ENCODE measurements at places on chromosomes 6 and 20.

GRCh38 chr6:149913540-149914240 is 9.2 kb downstream of the RAET1G start:
- no peak for DNase-seq

DNA sequence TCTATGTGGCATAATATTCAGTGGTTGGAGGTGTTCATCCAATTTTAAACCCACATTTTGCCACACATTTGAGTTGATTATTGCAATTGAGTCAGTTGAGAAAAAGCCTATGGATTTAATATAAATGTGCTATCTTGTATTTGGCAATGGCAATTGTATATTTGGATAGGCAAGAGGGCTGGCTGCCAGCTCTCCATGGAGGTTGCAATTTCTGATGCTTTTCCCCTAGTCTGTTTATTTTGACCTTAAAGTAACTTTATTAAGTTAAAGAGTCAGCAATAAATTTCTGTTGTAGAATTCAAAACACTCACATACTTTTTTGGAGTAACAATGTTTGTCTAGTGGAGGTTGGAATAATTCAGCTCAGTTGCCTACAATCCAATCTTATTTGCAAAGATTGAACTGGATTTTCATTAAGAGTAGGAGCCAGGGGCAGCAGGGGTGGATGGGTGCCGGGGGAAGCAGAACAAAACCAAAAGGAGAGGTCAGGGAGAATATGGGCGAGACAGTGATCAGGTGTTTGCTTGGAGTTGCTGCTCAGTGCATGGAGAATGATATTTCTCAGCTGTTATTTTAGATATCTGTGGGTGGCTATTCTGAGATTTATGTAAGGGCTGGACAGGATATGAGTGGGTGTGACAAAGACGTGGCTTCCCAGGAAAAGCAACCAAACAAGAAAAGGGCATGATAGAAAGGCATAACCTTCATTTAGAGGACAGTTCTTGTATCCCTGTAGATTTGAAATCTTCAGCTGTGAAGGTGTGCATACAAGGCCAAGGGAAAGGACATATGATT is 163.0 kb downstream of the HDGFL1 start:
- no peak for DNase-seq

DNA sequence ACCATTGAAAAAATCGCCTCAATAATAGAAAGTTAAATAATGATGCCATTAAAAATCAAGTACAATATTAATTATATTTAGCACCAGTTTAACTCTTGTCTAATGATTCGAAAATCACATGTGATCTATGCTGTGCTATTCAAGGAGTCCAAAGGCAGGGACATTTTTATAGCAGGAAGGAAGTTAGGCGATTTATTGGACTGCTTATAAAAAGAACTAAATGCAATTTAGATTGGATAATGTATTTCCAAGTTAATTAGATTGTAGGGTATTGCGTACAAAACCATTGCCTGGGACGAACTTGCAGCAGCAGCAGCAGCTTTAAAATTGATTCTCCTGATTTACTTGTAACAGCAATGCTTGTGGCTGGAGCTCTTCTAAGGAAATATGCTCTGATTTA is 87.4 kb upstream of the TMEM181 start:
- no peak for DNase-seq

- DNase-seq, result no peak
Measured at GRCh38 chr6:127539272-127539671, 20.1 kb upstream of the MTCL3 start.

DNA sequence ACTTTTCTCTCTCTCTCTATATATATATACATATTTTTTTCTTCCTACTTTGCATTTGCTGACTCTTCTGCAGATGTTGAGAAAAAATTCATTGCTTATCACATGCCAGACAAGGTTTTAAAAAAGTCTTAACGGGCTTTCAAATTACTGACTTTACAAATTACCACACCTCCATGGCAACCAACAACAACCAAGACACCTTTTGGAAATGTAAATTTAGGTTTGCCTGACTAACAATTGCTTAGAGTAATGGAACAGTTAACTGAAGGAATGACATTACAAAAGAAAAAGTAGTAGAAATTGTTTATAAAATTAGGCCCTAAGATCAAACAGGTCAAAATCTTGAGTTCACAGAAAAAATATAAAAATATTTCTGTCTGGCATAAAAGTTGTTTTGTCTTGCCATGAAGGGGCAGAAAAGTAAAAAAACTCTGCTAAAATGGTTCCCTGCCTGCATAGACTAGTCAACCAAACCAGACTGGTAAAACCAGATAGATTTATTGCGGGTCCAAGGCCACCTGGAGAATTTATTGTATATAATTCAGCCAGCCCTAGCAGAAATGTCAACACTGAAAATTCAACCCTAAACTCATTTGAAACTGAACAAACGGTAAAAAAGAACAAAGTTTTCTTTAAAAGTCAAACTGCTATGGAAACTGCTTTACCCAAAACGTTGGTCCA is 92.8 kb upstream of the FRMD1 start:
- DNase-seq, result no peak

- no peak for DNase-seq
Measured at GRCh38 chr6:115783402-115784061, 277.2 kb downstream of the FRK start.

- no peak for DNase-seq
Measured at GRCh38 chr6:57313711-57314471, 3.5 kb upstream of the PRIM2 start.

DNA sequence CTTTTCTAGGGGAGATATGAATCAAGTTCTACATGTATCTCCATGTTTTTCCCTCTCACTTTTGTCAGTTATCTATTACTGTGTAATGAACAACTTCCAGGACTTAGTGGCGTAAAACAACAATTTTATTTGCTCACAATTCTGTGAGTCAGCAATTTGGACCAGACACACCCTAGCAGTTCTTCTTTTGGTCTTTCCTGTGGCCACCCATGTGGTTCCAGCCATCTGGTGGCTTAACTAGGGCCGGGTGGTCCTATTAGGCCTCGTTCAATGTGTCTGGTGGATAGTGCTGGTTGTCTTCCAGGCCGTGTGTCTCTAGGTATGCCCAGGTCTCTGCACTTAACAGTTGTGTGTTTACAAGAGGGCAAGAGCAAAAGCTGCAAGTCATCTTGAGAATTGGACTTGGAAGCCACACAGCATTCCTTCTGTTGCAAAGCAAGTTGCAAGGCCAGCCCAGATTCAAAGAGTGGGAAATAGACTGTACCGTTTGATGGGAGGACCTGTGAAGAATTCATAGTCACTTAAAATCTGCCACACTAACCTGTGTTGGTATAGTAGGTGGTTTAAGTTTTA is 20.8 kb upstream of the SLC35D3 start:
- no peak for DNase-seq

- DNase-seq, result no peak
Measured at GRCh38 chr20:58073945-58074856, 154.3 kb downstream of the ANKRD60 start.

DNA sequence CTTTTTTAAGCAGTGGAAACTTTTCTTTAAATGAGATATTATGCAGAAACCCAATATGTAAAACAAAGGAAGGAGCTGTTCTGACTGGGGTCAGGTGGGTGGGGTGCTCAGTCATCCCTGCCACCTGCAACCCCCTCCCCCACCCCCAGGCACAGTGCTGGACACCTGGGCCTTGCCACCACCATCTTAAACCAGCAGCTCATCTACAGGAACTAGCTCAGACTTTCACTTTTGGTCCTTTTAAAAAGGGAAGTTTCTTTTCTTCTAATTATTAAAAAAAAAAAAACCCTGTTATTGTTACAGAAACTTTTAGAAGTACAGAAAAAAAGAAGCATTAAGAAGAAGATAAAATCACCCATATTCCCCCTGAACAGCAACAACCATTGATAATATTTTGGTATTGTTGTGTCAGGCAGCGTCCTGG is 37.1 kb downstream of the PPP1R16B start:
- DNase-seq, result peak; percentile 56

DNA sequence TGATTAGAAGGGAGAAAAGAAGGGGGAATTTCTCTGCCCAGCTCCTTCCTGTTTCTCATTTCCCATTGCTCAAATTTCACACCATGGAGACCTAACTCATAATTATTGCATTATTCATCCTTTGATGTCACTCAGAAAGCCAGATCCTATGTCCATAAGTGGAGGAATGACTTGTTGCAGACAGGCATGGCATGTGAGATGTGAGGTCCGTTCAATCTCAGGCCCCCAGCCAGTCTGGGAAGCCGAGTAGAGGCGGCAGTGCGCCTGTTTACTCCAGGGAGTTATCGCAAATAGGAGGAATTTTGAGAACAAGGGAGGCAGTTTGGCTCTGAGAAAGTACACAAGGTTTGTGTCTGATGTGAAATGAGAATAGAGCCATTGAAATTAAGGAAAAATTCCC is 26.9 kb upstream of the MOCS1 start:
- DNase-seq, result no peak

DNA sequence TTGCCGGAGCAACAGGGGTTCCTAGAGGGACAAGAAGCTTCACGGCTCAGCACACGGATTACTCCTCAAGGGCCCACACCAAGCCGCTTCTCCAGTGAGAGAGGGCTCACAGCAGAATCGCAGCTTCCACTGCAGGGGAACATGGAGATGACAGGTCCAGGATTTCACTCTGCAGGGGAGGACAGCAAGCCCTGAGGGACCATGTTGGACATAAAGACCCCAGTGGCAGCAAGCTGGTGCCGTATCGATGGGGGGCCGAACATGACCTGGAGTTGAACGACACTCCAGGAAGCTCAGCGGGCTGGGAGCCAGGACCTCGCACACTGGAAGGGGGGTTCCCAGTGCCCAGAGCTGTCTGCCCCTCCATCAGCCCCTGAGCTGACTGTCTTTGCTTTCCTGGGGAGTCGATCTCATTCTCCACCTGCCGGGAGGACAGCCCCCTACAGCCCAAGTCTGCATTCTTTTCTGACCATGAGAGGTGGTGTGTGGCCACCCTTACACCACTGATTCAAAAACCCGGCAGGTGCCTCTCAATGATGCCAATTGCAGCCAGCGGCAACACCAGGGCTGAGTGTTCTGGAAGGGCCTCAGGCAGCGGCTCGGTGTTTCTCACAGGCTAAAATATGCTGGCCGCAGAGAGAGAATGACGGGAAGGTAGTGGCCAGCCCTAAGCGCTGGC is 194.5 kb upstream of the CDH4 start:
- DNase-seq, result no peak

- DNase-seq, result no peak
Measured at GRCh38 chr6:143323729-143324470, 126.6 kb downstream of the ADAT2 start.

- DNase-seq, result no peak
Measured at GRCh38 chr6:15150207-15150606, 95.7 kb upstream of the JARID2 start.

DNA sequence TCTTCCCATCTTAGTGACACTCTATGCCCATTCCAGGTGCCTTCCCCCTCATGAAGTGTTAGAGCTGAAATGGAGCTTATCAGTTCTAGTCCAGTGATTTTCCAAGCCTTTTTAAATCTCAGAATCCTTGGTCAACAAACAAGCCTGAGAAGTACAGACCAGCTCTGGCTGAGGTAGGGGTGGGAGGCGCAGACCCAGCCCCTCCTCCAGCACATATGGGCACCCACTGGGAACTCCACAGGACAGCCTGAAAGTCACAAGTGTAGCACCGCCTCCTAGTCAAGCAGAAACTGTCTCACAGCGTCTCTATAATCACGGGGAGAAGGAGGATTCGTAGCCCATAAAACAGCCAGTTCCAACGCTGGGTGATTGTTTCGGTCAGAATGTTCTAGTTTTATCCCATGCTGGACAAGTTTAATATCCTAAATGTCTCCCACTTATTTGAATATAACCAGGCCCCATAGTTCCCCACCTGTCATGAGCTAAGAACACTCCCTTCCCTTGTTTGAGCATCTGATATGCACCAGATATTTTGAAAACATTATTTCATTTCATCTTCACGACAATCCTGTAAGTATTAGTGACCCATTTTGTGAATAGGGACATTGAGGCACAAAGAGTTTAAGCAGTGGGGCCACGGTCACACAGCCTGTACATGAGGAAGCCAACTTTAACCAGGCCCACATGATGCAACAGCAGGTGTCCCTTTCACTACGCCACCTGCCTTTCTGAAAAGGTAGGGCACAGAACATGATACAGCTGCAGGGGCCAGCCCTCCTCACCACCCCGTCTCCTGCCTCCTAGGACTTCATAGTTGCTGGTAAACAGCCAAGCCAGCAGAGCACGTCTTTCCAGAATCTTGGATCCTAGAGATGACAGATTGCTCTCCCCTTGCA is 40.1 kb downstream of the TRAF3IP2 start:
- no peak for DNase-seq

DNA sequence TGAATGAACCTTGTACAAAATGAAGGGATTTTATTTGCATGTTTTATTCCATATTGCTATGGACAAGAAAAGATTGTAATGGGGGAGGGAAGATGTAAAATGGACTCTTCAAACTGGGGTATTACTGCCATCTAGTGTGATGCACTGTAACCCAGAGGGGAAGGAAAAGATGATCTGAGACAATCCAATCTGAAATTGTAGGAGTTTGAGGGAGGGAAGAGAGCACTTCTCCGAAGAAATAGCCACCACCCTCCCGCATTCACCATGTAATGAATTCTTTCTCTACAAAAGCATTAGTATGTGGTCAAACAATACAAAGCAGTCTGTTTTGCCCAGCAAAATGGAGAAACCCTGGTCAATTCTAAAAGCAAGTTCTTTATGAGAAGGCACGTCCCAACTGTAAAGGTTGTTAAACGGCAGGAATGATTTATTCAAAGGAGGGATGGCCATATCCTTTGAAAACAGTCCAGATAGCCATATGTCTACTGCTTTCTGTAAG is 679.5 kb upstream of the NRSN1 start:
- DNase-seq, result no peak

DNA sequence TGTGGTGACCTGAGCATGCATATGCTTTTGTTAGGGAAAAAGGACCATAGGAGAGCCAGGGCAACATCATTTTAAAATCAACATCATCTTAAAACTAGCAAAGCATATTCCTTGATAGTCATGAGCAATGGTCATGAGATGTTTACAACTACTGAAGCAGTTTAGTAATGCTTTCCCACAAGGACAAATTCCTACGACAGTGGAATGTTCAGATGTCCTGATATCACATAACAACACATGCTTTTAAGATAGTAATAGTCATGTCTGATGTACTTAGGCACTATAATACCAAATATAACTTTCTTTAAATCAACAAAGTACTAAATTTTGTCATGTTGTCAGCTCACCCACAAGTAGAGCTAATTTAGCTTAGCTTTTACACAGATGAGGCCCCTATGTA is 370.3 kb downstream of the HTR1B start:
- DNase-seq, result no peak

- DNase-seq, result no peak
Measured at GRCh38 chr6:168209420-168209819, 110.2 kb downstream of the DACT2 start.

DNA sequence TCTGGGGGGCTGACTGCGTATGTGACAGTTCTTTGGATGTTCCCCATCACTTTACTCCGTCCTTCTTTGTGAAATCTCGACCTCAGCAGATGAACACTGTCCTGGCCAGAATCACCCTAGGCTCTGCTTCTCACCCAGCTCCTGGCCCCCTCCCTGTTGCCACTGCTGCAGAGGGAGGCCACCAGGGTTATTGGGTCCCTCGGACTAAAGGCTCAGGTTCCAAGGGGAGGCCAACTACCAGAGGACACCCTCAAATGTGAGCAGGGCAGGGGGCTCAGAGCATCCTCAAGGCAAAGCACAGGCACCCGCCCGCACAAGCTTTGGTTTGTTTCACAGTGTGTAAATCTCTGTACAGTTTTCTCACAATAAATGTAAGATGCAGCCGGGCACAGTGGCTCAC is 269.9 kb downstream of the UST start:
- no peak for DNase-seq

- DNase-seq, result no peak
Measured at GRCh38 chr6:11278207-11278559, 45.7 kb upstream of the NEDD9 start.

- DNase-seq, result no peak
Measured at GRCh38 chr20:33516882-33517281, 27.0 kb downstream of the CBFA2T2 start.

- no peak for DNase-seq
Measured at GRCh38 chr20:56414842-56415765, 3.0 kb downstream of the CASS4 start.
